ENCODE measurements at places on chromosomes 3 and 15.

DNA sequence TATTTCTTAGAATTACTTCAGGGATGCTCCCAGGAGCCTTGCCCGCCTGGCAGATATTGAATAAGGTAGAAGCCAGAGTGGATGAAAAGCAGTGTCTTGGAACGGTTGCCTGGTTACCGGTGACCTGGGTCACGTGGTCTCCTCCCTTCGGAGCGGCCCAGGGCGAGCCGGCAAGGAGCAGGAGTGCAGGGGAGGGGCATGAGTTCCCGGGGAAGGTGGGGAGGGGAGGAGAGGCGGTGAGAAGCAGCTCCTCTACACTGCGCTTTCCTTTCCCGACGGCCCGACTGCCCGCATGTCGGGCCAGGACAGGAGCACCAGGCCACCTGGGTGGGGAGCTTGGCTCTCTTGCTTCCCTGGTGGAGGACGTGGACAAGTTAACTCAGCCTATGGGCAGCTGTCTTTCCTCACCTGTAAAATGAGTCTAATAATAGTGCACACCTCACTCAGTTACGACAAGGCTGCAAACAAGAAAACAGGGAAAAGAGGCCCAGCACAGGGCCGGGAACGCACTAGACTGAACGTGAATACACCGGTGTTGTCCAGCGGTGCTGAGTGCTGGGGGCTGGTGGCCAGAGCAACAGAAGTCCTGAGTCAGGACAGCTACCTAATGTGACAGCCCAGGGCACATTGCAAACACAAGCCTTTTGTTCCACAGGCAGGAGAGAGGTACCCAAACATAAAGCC, 198.3 kb downstream of the ADAMTS9 start:
- no peak for DNase-seq

- DNase-seq, result no peak
These were observed 261.4 kb upstream of the MME start for GRCh38 chr3:154818676-154819255.

- DNase-seq, result no peak
These were observed at the start of gene MYO5C for GRCh38 chr15:52295421-52296001. MYO5C (minus strand) TSS chr15:52295804; CDS start chr15:52295636, 168 bp downstream.

GRCh38 chr3:17035033-17035432, 150.3 kb downstream of the PLCL2 start:
- no peak for DNase-seq

DNA sequence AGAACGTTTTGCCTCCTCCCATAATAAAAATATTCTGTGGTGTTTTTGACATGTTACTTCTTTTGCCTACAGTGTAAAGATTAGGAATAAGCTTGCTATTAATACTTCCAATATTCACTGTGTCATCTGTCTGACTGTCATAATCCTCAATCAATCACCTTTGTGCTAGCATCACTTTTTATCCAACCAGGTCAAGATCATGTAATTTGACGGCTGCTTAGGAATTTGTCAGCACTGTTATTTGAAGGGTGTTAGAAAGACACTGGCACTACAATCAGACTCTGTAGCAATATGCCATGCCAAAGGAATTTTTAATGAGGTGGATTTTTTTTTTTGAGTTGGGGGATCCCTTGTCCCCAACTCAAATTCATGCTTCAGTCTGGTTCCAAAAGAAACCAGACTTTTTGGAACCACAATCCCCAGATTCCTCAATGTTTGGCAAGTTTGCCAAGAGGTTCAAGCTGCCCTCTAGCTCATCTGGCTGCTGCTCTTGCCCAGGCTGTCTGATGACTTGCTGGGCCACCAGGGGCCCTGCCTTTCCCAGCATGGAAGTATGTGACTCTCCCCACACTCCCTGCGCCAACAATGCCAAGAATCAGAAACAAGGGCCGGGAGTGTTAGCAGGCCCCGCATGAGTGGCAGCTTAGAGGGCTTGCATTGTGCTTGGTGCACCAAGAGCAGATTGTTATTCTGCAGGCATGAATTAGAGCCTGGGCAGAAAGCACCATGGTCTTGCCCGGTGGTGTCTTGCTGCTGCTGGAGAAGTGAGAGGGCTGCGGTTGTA, 58.6 kb upstream of the TSC22D2 start:
- no peak for DNase-seq

All from naive thymus-derived CD4-positive, alpha-beta T cell (primary cell).